ENCODE measurements at places on chromosomes 1 and 21.

- no peak for DNase-seq
Measured at GRCh38 chr21:43321111-43321510, 105.8 kb downstream of the SIK1 start.

DNA sequence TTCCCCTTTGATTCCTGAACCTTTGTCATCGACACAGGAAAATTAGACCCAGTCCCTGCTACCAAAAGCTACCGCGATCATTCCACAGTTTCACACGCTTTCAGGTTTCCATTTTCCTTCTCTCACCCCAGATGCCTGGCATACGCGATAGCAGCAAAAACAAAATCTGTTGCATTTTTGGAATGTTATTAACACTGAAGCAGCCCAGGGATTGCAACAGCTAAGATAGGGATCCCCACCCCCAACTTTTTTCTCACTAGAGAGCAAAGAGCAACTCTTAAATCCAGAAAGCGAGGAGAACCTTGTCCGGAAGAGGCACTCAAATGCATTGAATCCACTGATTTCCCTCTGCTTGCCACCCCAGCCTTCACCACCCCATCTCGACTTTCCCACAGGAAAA, 8.9 kb downstream of the OVAAL start:
- no peak for DNase-seq

GRCh38 chr1:150513351-150513791, 2.2 kb upstream of the FALEC start:
- DNase-seq, result no peak

DNA sequence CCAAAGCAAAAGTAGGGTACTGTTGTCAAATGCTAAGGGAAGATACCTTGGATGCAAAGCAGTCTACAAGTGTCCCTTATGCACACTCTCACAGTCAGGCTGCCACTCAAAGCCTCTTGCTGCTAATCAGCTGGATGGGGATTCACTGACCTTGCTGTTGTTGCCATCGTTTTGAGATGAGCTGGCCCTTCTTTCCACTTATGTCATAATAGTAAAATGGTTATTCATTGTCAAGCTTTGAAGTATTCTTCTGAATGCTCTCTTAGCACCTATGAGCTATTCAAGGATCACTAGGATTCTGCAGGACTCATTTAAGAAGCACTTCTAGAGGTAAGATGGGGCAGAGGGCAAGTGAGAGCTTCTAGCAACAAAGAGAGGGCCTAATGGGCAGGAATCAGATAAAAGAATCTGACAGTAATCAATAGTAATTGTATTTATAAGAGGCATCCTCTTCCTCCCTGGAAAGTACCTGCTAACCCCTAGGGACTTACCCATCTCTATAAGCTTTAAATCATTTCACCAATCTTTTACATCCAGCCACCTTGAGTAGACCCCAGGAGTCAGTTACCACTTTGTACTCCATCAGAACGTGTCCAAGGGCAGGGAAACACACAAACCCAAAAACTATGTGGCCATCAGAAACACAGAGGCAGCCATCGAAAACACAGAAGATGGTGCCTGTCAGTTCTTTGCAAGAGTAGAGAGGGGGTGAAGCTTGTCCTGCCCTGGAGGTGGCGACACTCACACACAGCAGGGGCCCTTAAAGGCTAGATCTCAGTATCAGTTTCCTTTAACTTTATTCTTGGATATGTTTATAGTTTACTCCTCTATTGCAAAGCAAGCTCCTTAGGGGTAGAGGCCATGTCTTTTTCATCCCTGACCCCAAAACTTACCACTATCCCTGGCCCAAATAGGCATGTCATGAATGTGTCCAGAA, 103.7 kb upstream of the NFIA start:
- peak; percentile 21 for DNase-seq

GRCh38 chr1:202038688-202039346, 28.4 kb downstream of the ELF3 start:
- DNase-seq, result no peak

DNA sequence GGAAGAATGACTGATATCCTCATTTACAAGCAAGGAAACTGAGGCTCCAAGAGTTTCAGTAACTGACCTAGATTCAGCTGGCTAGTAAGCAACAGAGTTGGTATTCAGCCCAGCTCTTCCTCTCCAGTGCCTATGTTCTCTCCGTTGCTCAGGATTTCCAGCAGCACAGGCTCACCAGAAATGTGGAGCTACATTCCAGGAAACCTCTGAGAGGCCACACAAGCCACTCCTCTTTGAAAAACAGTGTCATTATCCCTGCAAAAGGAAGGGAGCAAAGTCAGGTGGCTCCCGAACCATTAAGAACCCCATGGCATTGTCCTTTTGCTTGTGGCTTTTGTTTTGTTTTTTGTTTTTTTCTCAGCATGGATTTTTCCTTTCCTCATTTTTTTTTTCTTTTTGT, 40.6 kb upstream of the DUSP10 start:
- no peak for DNase-seq

DNA sequence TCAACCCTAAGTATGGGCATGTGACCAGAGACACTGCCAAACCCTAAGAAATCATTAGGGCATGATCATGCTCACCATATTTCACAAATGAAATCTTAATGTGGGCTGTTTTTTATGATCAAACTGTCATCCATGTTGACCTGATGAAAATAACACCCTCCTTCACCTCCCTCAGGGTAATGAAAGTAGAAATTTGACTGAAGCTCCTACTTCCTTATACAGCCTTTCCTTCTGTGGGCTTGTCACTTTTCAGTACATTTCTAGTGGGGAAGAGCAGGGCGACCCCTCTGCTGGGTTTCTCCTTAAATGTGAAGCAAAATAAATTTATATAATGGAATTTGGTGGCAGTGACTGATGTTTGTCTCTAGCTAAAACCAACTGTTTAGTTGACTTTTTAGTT, 25.9 kb downstream of the IVNS1ABP start:
- no peak for DNase-seq

- no peak for DNase-seq
Measured at GRCh38 chr1:201893431-201893830, 4.7 kb downstream of the SHISA4 start.

DNA sequence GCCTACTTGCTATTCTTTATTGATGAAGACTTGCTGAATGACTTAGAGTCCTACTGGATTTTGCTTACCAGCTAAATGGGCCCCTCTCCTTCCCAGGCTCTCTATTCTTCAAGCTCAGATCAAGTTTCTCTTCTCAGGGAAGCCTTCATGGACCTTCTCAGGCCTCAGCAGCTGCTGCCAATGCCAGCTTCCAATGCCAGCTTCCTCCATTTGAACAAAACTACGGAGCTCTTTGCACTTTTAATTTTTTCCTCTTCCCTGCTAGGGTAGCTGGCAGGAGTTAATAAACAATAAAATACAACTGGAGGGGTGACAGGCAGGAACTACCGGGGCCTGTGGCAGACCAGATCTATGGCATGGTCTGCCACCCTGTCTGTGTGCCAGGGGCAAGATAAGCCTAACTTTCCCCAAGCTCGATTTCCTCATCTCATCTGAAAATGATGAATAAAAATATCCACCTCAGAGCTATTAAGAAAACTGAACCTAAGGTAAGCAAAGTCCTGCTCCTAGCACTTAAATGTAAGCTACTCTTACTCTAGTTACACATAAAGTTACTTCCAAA, 995 bp upstream of the IPO13 start:
- DNase-seq, result no peak

DNA sequence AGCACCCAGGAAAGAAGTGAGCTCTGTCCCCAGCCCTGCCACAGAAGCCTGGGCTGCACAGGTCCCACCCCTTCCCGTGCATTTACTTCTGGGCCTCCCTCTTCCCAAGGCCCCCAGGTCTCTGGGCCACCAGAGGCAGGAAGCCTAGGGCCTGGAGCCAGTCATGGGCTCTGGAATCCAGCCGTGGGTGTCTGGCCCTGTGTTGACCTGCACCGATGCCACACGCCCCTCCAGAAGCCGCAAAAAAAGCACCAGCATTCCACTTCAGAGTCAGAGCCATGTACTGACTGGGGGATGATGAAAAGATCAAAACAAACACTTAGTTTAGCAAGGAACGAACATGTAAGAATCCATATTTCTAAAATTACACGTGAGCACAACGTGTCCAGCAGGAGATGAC, 141.7 kb downstream of the NPHP4 start:
- no peak for DNase-seq

GRCh38 chr1:4327142-4327541, 327.3 kb upstream of the AJAP1 start:
- no peak for DNase-seq

DNA sequence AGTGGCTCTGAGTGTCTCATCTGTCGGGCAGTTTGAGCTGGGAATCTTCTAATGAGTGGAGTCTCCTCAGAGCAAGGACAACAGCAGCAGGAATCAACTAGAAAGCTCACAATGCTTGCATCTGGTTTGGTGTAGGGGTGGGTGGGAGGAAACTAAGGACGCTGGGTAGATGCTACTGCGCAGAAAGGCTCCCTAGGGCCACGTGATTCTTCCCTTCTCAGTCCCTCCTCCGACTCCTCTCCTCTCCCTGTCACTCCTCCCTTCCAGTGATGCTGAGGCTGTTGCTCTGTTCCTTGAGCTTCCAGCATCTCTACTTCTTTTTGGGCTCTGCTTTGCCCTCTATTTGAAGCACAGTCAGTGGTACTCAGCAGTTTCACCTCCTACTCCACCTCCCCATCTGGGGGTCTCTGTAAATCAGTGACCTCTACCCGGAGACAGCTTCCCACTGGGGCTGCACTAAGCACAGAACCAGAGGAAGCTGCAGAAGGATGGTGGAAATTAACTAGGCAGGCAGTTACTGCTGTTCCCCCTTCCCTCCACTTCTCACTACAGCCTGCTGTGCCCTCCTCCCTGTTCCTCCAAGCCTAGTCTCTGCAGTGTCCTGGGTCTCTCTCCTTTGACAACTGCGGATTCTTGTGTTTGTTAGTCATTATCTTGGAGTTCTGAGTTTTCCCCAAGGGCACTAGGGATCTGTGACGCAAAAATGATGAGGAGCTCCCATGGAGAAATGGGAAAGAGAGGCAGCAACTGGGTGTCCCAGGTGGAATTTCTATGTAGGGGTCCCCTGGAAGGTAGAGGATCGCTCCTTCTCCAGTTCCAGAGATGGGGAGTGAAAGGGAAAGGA, 5.8 kb downstream of the LINGO4 start:
- DNase-seq, result no peak

DNA sequence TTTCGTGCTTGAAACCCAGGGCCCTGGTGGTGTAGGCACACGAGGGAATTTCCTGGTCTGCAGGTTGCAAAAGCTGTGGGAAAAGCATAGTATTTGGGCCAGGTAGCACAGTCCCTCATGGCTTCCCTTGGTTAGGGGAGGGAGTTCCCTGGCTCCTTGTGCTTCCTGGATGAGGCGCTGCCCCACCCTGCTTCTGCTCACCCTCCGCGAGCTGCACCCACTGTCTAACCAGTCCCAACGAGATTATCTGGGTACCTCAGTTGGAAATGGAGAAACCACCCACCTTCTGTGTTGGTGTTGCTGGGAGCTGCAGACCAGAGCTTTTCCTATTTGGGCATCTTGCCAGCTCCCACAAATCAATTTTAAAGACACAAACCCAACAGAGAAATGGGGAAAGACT, 183.0 kb downstream of the PHTF1 start:
- DNase-seq, result no peak

DNA sequence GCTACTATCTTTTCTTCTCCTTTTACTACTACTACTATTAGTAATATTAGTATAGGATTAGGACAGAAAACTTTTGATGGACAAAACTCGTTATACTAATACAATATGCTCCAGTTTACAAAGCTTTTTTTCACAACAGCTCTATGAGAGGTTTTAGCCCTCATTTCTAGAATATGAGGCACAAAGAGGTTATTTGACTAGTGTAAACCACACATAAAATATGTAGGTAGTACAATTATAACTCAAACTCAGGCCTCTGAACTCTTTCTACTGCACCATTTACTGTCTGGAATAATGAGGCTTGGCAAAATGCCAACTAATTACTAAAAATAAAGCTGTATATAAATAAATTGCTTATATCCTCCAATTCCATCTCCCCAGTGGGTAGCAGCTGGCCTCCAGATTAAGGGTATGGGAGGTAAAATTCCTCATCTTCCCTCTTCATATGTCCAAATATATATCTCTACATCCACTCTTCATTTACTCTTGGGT, 99.9 kb downstream of the LYST start:
- DNase-seq, result no peak

GRCh38 chr1:76471536-76471935, 395.7 kb upstream of the ST6GALNAC5 start:
- no peak for DNase-seq

DNA sequence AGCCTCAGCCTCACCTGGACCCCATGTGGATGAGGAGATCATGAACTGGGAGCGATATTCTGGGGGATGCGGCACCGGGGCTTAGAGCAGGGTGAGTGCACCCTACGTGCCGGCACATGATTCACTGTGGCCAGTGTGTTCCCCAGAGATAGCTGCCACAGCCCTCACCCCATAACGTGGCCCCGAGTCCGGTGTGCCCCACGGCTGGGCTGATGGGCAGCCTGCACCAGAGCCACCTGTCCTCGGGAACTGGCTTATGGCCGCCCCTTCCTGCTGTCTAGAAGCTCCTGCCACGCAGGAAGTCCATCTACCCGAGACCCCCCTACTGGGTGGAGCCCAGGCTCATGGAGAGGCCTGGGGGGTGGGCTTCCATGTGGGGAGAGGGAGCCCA, 39.1 kb upstream of the SLC19A1 start:
- DNase-seq, result no peak

DNA sequence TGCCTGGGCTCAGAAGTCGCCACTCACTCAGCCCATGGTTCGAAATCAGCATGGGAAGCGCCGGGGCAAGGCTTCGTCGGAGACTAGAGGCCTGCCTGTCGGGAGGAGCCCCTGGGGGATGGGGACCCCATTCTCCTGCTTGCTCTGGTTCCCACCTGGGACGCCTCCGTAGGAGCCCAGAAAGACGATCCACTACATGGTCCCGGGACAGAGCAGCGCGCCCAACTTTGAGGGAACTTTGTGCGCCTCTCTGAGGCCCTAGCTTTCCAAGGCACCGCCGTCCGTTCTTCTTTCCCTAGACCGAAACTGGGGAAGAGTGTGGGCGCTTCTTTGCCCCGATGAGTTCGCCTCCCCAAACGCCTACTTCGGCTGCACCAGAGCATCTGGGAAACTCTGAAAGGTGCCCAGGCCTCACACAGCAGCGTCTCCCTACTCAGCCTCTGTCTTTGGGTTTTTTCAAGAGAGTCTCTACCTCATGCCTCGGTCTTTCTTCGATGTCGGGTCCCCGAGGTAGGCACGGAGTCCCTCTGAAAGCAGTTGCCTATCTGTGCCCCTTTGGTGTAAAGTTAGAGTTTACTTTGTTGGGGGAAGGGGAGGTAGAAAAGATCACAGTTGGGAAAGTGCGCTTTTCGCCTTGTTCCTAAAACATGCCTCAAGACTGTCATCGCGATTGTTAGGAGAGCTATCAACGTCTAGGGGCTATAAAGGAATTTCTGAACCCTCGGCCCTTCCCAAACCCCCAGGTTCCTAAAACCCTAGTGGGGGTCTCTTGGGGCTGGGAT, 14.0 kb downstream of the NR5A2 start:
- DNase-seq, result no peak
